Activated CD4-positive, alpha-beta T cell treated with anti-CD3 and anti-CD28 coated beads for 24 hours (primary cell): ENCODE measurements at places on chromosomes 2 and 18.

DNA sequence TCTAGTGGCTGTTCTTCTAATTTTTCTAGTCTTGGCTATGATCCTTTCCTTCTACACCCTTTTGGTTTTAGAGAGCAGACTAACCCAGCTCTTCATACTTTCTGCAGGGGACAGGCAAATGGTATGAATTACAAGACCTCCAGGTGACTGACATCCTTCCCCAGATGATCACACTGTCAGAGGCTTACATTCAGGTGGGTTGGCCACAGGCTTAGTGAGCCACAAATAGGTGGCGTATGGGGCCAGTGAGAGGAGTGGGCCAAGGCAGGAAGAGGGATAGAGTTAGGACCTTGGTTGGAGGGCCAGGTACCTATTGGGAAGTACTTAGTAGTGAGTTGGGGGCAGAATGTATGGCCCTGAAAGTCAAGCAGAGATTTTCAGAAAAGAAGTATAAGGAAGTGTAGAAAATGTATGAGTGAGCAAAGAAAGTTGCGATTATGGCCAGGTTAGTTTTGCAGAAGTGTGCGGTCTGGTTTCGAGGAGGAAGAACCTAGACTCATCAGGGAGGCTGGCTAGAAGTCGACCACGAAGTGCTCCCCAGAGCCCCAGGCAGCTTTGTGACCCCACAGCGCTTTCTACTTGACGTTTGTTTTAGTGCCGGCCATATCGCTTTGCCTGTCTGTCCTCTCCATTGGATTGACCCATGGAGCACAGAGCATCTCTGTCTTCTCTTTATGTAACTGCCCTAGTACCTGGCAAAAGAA lies 20.0 kb downstream of the SFTPB start:
- DNase-seq: no peak

DNA sequence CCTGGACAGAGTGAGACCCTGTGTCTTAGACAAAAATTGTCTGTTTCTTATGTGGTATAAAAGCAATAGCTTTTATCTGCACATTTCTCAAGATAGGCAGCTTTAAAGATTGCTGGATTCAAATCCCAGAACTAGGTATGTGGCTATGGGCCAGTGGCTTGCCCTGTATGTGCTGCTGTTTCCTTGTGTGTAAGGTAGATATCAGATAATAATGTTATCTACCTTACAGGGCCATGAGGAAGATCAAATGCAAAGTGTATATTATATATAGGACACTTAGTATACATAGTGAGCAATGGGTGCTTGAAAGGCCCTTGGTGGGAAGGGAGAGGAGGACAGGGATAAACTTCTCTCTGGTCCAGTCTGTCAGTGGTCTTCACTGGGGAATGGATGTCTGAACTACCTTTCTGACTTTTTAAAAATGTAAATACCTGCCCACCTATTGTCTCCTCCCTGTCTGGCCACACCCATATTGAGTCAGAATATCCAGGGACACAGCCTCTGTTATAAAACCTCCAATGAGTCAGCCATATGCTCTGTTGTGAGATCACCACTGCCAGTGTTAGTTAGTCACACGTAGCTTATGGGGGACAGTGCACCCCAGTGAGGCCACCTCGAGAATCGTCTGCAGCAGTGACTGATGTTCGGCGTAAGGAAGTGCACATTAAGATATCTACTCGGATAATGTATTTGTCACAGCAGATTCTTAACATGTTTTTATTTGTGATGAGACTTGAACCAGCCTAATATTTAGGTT lies 383.4 kb downstream of the PTPRM start:
- DNase-seq: no peak

GRCh38 chr2:54956111-54956627 lies 94.1 kb downstream of the RTN4 start:
- no peak for DNase-seq

DNA sequence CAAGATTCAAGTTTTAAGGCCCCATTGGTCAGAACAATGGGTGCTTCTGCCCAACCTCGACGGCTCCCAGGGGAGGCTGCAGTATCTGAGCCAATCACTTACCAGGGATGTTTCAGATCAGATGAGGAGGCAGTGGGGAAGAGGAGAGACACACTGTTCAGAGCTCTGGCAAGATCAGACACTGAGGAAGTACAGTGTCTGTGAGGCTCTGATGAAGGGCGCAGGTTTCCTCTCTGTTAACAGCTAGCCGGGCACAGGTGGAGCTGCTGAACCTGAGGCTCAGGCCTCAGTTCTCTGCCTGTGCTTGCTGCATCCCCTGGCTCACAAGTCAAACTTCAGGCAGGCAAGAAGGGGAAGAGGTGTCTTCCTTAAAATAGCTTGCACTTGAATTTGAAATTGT lies 69.7 kb downstream of the TPO start:
- no peak for DNase-seq

DNA sequence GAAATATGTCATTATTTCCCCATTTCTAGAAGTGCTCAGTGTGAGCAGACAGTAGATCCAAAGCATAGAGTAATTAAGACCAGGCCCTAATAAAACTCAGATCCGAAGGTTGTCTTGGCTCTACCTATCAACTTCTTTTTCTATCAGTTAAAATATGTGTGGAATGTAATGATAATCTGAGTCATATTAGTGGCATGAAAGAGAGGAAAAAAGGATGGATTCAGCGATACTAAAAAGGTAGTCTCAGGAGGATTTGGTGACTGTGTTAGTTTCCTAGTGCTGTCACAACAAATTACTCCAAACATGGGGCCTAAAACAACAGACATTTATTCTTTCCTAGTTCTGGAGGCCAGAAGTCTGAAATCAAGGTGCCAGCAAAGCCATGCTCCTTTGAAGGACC lies 103.7 kb upstream of the NABP1 start:
- DNase-seq: no peak

GRCh38 chr2:231660860-231661259 lies 47.5 kb upstream of the PTMA start:
- DNase-seq: no peak

DNA sequence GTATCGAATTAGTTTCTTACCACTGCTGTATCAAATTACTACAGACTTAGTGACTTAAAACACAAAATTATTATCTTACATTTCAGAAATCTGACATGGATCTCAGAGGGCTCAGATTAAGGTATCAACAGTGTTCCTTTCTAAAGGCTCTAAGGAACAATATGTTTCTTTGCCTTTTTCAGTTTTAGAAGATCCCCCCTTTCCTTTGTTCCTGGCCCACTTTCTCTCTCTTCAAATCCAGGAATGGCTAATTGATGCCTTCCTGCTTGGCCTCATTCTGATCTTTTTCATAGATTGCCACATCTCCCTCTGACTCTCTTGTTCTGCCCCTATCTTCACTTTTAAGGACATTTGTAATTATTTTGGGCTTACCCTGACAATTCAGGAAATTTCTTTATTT lies 65.7 kb downstream of the LRP1B start:
- no peak for DNase-seq

DNA sequence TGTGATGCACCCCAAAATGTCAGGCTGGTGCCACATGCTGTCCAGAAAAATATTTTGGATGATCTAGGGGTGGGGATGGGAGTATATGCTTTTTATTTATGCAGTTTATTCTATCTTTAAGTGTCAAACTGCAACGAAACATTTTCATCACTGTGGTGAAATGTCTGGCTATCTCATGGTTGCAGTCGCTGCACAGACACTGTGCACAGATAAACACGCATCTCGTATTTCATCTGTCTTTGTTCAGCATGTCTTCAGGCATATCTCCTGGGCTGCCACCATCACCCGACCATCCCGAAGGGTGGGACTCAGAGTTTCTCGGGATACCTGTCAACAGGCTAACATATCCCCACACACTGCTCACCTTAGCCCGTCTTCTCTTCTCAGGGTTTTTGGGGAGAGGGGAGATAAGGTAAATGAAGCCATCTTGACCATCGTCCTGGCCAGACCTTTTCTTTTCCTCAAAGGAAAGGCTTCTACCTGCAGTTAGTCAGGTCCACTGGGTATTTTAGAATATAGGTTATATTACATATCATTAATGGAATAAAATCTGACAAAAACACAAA lies 80.7 kb upstream of the NABP1 start:
- no peak for DNase-seq

DNA sequence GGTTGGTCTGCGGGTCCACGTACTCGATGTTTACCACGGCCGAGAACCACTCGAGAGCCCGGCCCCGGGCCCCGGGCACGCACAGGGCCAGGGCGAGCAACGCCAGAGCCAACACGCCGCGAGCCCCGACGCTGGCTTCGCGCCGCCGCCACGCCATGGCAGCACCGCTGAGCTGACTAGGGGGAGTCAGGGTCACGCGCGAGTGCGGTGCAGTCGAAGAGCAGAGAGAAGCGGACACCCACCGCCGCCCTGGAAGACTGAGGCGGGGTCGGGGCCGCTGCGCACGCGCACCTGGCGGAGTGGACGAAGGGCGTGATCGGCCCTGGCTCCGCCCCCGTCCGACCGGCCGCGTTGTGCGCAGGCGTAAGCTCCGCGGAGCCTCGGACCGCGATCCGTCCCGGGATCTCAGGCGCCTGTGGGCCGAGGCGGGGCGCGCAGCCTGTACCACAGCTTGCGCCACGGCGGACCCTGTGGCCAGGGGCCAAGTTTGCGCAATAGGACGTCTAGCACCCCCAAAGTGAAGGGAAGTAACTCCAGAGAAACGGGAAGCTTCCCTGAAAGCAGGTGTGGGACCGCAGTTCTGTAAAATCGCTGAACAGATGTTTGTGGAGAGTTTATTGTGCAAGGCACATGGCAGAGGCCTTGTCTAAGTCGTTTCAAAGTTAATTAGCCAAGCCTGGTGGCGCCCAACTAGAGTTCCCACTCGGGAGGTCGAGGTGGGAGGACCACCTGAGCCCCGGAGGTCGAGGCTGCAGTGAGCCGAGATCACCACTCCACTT lies at the start of gene RNF149:
TSS of gene RNF149 (minus strand) at position 270 of the 779 bp plus-strand sequence. CDS start at position 157, 113 bp downstream.
- DNase-seq: peak; percentile 83

DNA sequence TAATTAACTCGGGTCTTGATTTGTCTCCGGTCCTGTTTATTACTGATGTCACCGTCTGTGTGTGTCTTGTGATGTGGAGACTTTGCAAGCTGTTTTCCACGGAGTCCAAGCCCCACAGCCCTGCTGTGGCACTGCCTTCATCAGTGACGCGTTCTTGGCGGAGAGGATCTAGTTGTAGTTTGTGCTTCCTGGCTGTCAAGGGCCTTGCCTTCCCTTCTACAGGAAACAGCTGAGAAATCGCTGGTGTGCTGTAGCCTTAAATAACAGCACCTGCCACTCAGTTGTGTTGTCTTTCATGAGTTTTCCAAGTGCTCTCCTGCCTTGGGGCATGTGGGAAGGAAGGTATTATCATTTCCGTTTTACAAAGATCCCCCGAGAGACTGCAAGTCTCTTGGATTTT lies 26.3 kb downstream of the CTIF start:
- DNase-seq: no peak

DNA sequence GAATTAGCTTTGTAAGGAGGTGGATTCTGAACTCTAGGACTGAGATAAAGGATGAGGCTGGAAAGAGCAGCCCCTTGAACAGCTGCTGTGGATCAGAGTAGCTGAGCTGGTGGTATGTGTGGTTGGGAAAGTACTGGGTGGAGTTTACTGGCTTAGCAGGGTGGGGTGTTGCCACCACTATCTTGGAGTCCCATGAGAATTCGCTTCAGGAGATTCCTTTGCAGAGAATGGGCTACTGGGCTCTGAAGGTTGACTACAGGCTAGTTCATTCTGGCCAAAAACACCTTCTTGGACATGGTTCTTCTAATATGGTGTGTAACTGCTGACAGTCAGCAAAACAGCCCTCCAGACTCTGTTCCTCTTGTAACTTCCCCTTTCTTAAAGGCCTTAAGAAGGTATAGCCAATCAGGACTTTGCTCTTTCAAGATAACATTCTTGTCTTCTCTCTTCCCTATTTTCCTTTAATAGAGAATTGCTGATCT lies 52.7 kb downstream of the TET3 start:
- DNase-seq: no peak

- DNase-seq: no peak
Observed at GRCh38 chr2:2831633-2832032, 500.6 kb upstream of the MYT1L start.

- peak; percentile 56 for DNase-seq
Observed at GRCh38 chr2:109613922-109614714, at the start of the genes SEPTIN10 and SOWAHC. SEPTIN10 (minus strand) TSS chr2:109613966; CDS start chr2:109613827, 139 bp downstream. SOWAHC (plus strand) TSS chr2:109614364; CDS start chr2:109614490, 126 bp downstream.

- DNase-seq: no peak
Observed at GRCh38 chr2:194015751-194016150, 1641.3 kb upstream of the SLC39A10 start.

DNA sequence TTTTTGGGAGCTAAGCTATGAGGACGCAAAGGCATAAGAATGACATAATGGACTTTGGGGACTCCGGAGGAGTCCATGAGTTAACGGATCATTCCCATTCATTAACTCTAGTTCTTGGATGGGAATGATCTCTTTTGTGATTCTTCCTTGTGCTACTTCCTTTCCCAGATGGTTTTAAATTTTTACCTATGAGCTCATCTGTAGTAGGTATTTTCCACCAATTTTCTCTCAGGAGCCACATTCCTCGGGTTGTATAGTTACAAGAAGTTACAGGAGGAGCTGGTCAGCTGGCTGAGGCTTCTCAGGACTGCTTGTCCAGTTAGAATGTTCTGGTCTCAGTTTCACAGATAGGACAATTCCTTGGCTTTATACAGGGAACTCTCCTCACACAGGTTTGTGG lies 42.9 kb upstream of the LPIN2 start:
- no peak for DNase-seq

- DNase-seq: no peak
Observed at GRCh38 chr2:28360058-28360717, 32.5 kb upstream of the FOSL2 start.

GRCh38 chr2:239734436-239735005 lies 290.6 kb downstream of the NDUFA10 start:
- no peak for DNase-seq

DNA sequence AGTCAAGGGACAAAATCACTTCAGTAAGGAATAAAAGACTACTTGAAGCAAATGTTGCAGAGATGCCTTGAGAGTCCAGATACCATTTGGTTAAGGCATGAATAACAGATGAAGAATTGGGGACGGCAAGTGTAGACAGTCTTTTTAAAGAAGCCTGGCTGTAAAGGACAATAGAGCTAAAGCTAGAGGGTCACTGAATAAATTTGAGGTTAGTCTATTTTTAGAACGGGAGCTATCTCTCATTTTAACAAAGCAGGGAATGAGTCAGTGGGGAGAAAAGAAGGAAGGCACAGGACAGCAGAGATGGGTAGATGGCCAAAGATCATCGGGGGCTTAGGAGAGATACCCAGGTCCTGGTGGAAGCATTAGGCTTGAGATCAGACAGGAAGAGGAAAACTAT lies 30.6 kb upstream of the CHN1 start:
- no peak for DNase-seq

DNA sequence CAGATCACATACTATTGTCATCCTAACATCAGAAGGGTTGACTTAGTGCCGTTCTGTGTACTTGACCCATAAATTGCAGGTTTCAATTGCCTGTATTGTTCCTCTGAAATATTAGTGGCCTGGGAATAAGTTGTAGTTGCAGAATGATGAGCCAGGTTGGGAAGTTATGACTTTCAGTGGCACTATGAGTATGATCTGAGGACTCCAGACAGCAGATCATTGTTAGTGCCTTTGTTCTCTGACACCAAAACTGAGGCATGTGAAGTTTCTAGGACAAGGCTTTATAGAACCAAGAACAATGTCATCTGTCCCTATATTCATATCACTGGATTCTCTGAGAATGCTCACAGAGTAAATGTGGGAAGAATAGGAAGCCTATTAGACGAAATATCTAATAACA lies 403.7 kb downstream of the STK39 start:
- DNase-seq: no peak

GRCh38 chr18:52200406-52200805 lies 139.6 kb upstream of the DCC start:
- DNase-seq: no peak

GRCh38 chr2:173354073-173354581 lies 545 bp upstream of the CDCA7 start:
- no peak for DNase-seq
